ENCODE measurements at places on chromosomes 13 and 19.

DNA sequence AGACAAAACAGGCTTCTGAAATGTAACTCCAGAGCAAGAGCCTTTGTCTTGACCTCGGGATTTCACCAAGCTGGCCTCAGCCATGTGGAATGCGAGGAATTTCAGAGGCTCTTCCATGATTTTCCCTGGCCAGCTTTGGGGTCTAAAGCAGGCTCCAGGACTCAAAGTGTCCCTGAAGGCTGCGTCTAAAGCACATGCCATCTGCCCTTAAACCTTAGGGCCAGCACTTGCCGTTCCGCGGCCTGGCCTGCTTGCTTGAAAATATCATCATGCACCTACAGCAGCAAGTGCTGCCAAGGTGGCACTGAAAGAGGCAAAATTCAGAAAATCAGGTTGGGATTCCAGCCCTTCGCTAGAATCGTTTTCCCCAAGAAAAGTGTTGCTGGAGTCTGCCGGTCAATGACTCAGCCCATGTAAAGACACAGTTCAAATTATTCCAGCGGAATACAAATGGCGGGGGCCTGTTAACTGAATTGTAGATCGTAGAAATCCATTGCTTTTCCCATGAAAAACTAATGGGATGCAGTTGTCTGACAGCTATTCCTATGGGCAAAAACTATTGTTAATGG is 105.7 kb upstream of the RAP2A start:
- peak; percentile 91 for DNase-seq

DNA sequence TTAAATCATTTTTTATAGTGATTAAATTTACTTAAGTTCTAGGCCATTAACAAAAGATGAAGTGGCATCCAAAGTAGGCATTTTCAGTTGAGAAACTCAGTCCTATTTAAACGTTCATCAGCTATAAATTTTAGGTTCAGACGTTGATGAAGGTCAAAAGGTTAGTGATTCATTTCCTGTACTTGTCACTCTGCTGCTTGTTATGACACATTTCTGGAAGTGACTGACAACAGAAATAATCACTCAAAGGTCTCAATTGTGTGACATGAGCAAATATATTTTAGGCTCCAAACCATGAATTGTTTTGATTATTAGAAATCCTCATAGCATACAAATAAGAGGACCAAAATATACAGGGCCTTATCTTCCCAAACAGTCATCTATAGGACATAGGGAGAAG is 10.3 kb upstream of the EDNRB start:
- DNase-seq: no peak

GRCh38 chr19:51108066-51108804 is at the start of gene CTU1:
CTU1 (minus strand) TSS chr19:51108409; CDS start chr19:51104569, 3,840 bp downstream.
- DNase-seq: peak; percentile 99

DNA sequence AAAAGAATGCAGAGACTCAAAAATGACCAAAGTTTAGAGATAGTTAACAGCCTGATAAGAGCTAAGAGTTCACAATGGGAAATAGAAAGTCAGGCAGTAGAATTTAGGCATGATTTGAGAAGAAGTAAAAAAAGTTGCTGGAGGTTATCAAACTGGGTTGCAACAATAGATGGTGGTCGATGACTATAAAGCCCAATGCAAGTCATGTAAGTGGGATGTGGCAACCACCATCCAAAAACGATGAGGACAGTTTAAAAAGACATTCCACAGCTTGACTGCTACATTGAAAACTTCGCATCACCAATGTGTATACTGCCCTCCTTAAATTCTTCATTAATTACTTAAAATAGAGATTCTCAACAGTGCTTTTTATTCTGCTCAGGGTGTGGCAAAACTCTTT is 19.7 kb downstream of the ELF1 start:
- no peak for DNase-seq

DNA sequence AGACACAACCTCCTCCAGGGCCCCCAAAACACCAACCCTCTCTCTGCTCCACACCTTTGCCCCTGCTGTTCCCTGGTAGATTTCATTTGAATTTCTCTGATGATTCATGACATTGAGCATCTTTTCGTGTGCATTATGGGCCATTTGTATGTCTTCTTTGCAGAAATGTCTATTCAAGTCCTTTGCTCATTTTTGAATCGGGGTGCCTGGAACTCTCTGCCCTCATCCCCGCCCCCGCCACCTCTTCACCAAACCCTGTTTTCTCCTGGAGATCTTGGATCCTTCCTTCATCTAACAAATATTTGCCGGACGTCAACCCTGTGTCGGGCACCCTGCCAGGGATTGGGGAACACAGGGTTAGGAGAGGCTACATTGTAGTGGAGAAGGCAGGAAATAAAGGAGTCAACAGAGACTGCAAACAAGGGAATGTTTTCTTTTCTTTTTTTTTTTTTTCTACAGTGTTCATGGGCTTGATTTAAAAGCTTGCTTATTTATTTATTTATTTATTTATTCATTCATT is 25.5 kb upstream of the SLC1A5 start:
- peak; percentile 40 for DNase-seq

GRCh38 chr13:31947105-31947504 is 84.5 kb upstream of the FRY start:
- DNase-seq: no peak

GRCh38 chr19:2096480-2097202 is at the start of gene IZUMO4:
IZUMO4 (plus strand) TSS chr19:2096915; CDS start chr19:2096946, 31 bp downstream.
- peak; percentile 96 for DNase-seq

- DNase-seq: peak; percentile 97
Observed at GRCh38 chr13:66210677-66211076, 1019.5 kb downstream of the PCDH9 start.

DNA sequence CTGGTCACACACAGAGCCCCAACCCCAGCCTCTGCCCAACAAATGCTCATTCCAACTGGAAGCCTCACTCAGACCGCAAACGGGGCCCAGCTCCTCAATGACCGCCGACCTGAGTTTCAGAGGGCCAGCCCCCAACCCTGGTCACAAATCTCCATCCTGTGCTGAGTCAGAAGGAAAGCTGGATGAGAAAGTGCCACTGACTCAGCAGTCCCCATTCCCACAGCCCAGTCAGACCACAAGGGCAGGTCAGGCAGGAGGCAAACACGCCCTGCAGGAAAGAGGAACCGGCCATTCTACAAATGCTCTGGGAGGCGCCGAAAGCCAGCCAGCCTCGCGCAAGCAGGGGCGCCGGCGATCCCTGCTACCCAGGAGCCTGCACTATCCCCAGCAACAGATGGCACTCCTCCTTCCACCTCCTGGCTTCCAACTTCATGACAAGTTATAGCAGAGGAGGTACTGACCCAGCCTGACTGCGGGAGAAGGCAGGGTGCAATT is 14.1 kb upstream of the PRKD2 start:
- DNase-seq: peak; percentile 79

DNA sequence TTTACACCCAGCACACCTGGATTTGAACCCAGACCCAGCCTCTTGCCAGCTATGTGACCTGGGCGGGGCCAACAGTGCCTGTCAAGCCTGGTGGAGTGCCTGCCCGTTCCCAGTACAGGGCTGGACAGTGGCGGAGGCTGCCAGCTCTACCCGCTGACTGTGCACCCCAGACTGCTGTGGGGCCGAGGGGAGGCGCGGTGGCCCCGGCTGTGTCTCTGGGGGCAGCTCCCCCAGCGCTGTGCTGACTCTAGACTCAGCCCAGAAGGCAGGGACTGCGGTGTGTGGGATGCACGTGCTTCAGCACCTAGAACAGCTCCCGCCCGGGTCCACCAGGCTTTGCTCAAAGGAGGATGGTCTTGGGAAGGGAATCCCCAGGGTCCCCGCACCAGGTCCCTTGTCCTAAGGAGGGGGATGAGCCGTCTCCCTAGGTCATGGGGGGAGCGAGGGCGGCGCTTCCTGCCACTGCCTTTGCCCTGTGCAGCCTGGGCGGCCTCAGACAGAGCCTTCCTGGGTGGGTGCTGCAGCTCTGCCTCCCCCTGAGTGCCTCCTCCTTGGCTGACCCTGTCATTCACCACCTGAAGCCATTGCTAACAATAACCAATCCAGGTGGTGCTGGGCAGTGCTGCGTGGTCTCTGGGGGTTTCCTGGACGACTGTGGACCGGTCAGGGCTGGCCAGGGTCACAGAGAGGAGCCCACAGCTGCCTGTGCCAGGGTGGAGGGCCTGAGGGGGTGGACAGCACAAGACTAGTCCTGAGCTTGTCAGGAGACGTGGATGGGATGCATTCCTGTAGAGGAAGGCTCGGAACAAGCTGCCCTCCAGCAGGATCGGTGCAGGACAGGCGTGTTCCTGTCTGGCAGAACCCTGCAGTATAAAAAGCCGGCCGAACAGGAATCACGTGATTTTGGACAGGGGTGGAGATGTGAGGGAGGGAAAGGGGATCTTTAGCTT is 18.6 kb downstream of the TMEM255B start:
- peak; percentile 28 for DNase-seq

DNA sequence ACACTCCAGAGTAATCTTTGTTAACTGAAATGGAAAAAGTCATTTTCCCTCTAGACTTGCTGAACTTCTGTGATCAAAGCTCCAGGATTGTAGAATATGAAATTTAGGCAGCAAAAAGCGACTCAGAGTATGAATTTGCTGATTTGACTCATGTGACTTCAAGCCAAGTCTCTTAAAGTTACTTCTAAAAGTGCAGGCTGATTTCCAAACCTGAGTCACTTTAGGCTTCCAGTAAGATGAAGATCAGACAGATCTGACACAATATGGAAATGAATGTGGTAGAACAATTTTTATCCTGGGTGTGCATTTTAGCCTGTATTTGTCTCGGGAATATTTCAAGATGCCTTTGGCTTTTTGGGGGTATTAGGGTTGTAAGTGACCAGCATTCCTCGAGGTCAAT is 151.0 kb upstream of the TMTC4 start:
- peak; percentile 78 for DNase-seq

GRCh38 chr13:109271061-109271460 is 515.3 kb downstream of the IRS2 start:
- DNase-seq: peak; percentile 33

- peak; percentile 34 for DNase-seq
Observed at GRCh38 chr19:18340990-18341868, 831 bp downstream of the PGPEP1 start.

DNA sequence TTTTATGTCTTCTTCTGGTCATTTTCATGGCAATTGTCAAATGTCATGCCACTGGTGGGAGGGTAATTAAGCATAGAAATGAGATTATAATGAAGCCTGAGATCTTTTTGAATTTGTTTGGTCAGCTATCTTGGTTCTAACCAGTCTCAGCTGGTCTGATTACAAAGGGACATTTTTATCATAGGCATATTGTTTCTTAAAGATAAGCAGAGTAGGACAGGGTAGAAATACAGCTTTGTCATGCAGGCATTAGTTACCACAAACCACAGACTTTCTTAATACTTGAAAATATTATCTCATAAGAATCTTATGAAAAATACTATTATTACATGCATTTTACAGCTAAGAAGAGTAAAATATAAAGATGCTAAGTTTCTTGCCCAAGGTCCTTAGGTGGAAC is 1761.5 kb downstream of the PCDH9 start:
- peak; percentile 51 for DNase-seq

- peak; percentile 94 for DNase-seq
Observed at GRCh38 chr19:8569066-8569771, 8.0 kb downstream of the MYO1F start.

DNA sequence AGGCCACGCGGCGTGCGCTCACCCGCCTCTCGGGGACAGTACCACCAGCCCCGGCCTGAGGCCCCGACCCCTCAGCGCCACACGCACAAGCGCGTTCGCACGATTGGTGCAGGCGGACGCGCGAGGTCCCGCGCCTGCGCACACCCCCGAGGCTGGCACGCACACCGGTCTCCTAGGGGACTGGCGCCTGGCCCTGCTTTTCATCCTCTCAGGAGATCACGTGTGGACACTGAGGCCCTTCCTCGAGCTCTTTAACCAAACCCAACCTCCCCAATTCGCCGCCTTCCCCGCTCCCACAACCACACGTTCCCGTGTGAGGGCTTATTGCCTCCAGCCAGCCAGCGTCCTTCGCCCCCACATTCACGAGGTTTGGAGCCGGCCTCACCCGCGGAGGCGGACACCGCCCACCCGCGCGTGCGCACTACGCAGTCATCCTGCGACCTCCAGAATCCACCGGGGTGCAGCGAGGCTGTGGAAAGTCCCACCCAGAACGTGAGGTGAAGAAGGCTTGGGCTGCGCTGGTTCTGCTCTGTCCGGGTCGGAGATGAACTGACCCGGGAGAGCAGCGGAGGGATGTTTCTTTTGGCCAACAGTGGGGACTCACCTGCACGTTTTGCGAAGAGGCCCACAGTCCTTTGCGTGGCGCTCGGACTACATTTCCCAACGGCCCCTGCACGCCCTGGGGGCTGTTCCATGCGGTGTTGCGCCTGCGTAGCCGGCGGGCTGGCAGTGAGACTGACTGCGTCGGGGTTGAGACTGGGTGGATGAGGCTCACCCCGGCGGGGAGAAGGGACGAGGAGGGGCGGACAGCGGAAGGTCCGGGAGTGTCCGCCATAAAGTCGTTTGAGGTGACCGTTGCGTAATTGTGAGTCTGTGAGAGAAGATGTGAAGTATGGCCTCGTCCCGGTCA is 539 bp upstream of the ZNF667 start:
- DNase-seq: peak; percentile 90

- peak; percentile 87 for DNase-seq
Observed at GRCh38 chr13:95784161-95784899, 107.4 kb downstream of the DNAJC3 start.

GRCh38 chr19:49727217-49728030 is 35.7 kb downstream of the TSKS start:
- DNase-seq: peak; percentile 3

GRCh38 chr13:41327994-41328790 is 17.1 kb downstream of the NAA16 start:
- DNase-seq: no peak

DNA sequence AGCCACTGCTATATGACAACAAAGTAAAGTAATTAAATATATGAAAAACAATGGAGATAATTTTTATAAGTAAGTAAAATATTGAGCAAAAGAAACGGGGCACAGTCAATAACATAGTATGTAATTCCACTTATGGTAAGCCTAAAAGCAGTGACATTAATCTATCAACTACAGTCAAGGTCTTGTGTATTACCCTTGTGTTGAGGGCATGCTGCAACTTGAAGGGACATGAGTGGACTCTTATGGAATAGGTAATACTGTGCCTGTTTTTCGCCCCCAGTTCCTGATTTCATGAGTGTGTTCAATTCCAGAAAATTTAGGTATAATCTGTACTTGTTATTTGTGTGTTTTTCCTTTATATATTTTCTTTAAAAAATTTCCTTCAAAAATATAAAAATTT is 201.3 kb upstream of the SLITRK6 start:
- DNase-seq: no peak

- DNase-seq: no peak
Observed at GRCh38 chr19:47110521-47111005, 3.0 kb downstream of the ZC3H4 start.

DNA sequence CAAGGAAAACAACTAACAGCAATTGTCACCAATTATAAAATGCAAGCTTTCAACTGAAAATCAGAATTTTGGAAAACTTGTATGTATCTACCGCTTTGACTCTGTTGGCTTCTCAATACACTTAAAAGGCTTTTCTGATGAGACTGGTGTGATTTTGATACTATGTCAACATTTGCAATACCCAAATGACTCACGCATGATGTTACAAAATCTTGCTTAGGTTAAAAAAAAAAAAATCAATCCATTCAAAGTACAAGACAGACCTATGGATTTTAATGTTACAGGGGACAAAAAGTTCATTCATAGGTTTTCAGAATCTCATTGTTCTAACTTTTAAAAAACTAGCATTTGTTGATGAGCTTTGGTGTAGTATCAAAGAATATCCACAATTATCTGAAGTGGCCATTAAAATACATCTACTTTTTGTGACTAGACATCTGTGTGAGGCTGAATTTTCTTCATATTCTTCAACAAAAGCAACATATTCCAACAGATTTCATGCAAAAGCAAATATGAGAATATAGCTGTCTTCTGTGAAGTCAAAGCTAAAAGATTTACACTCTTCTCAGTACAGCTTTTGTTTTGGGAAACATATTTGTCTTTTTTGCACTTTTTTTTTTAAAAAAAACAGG is 10.7 kb downstream of the ELF1 start:
- peak; percentile 67 for DNase-seq

GRCh38 chr19:45591004-45591637 is 6.5 kb upstream of the OPA3 start:
- peak; percentile 41 for DNase-seq

Data from fibroblast of upper back skin (primary cell).